CD8-positive, alpha-beta memory T cell (primary cell): ENCODE measurements at places on chromosomes 2 and 18. TPM values are rescaled to one million over a fixed set of nuclear protein-coding genes. Genes with fewer than 3 reads are reported as not detected.
A peak's percentile ranks its signal among the peaks of the same experiment; 100 is the strongest.

- no peak overlapping the region for H3K27ac ChIP-seq
- DNase-seq = no peak
- no peaks in the 10 kb centered on the region for H3K36me3 ChIP-seq
- no peak overlapping the region for H3K4me3 ChIP-seq
- no peaks in the 10 kb centered on the region for H3K27me3 ChIP-seq
These were observed 30.9 kb downstream of the FAM171B start for GRCh38 chr2:186724736-186725135.

- no peaks in the 10 kb centered on the region for H3K27me3 ChIP-seq
- no peaks in the 10 kb centered on the region for H3K36me3 ChIP-seq
- H3K27ac ChIP-seq = no peak overlapping the region
- H3K4me1 ChIP-seq = peaks cover 11% of the 10 kb centered on the region
These were observed 46.2 kb upstream of the CCDC141 start for GRCh38 chr2:179096090-179096489.

DNA sequence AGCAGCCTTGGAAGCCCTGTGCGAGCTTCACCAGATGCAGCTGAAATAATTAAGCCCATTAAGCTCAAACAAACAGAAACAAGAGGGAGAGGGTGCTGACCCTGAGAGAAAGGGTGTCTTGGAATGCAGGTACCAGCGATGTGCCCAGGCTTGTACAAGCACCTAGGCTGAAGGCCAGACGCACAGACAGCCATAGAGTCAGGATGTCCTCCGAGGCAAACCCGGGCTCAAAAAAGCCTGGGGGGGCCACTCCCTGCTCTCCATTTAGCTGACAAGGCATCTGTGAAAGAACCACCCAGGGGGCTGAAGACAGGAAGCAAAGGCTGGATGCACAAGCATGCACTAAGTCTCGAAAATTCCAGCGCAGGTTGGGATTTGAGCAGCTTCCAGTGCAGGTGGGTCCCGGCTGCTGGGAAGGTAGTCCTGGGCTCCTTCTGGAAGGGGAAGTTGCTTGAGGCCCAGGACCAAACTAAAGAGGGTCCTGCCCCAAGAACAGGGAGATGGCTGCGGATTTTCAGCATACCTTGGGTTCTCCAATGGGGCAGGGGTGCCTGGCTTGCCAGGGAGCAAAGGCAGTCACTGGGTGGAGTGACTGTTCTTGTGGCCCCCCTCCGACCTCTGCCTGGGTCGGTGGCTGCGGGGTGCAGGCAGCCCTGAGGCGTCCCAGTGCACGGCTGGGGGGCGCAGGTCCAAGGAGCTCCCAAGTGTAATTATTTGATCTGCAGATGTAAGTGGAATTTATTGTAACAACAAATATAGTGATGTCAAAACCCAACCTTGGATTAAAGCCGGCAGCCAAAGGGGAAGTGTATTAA is 5.9 kb downstream of the GBX2 start:
- no peak overlapping the region for H3K4me3 ChIP-seq
- no peaks in the 10 kb centered on the region for H3K4me1 ChIP-seq
- H3K27me3 ChIP-seq = peaks cover 4% of the 10 kb centered on the region
- no peaks in the 10 kb centered on the region for H3K36me3 ChIP-seq
- DNase-seq = no peak

DNA sequence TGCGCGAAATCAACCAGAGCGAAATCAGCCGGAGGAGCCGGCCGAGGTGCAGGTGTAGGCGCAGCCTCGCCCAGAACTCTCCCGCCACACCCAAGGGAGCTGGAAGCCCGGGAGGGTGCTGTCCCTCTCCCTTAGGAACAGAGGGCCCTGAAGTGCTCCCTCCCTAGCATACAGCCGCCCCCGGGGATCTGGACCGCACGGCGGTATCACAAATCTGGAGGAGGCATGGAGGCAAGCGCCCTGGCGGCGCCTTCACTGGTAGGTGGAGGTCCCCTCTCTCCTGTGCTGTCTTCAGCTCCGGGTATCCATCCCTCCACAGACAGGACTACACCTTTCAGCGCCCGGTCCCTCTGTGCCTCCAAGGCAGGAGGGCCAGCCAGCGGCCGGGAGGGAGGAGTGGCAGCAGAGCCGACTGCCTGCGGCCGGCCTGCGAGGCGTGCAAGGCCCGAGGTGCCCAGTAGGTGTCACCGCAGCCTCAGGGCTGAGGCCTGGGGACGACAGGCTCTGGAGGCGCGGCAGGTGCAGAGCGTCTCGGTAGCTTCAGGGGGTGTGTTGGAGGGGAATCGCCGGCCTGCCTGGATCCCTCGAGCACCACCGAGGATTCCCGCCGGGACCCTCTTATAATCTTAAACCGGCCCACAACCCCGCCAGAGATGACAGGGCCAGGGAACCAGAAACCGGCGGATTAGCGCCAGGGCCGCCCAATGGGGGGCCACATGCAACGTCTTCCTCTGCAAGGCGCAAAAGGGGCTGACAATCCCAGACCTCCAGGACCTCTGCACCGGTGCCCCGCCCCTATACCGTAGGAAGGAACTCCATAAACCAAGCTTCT is 2.8 kb downstream of the IHH start:
- H3K36me3 ChIP-seq = no peaks in the 10 kb centered on the region
- H3K27me3 ChIP-seq = peaks cover 40% of the 10 kb centered on the region
- H3K4me1 ChIP-seq = peaks cover 21% of the 10 kb centered on the region
- no peak overlapping the region for H3K4me3 ChIP-seq
- DNase-seq = peak; percentile 68
- no peak overlapping the region for H3K27ac ChIP-seq

FAM237A gene
- total RNA-seq = not detected

SLC9A2 gene
- not detected for total RNA-seq

C2orf74 gene
- 14.1 TPM for total RNA-seq
